Stimulated activated CD4-positive, alpha-beta T cell treated with anti-CD3 and anti-CD28 coated beads, Interleukin-2, amount 100 ng/mL, for 48 hours (primary cell): ENCODE measurements at places on chromosomes 4 and X.

GRCh38 chrX:79084923-79085322 lies 59.6 kb upstream of the GPR174 start:
- no peak for DNase-seq

- DNase-seq, result no peak
These were observed 203.3 kb downstream of the OR13H1 start for GRCh38 chrX:131747173-131747572.

DNA sequence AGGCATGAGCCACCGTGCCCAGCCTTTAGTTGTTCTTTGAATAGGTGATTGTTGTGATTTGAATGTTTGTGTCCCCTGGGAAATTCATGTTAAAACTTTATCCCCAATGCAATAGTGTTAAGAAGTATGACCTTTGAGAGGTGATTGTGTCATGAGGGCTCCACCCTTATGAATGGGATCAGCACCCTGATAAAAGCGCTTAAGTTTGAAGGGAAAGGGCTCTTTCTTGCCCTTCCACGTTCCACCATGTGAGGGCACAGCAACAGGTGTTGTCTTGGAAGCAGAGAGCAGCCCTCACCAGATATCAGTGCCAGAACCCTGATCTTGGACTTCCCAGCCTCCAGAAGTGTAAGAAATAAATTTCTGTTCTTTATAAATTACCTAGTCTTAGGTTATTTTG lies 33.7 kb upstream of the RP2 start:
- DNase-seq, result no peak

GRCh38 chrX:124217304-124218251 lies 114.9 kb upstream of the TEX13D start:
- peak; percentile 32 for DNase-seq

DNA sequence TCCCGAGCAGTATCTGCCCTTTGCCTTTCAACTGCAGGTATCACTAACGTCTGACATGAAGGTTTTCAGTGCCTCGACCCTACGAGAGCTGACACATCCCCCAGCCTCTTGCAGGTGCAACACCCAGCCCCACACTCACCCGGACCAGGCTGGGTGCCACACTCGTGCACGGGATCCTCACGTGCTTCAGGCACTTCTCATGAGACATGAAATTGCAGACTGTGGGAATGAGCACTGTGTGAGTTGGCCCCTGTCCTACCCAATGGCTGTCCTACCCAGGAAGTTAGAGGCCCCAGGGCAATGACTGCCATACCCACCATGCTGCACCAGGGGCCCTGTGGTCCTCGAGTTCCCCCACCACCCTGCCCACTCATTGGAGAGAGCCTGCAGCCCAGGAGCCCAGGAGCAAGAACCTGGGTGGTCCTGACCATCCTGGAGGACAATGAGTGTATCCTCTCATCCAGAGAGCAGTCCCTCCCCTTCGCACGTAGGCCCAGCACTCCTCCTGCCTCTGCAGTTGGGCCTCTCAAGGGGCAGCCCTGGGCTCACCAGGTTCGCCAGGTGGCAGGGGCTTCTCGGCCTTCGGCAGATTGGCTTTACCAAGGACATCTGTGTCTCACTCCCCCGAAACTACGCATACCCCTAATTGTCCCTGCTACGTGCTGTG lies 2.4 kb downstream of the DGKQ start:
- DNase-seq, result no peak

DNA sequence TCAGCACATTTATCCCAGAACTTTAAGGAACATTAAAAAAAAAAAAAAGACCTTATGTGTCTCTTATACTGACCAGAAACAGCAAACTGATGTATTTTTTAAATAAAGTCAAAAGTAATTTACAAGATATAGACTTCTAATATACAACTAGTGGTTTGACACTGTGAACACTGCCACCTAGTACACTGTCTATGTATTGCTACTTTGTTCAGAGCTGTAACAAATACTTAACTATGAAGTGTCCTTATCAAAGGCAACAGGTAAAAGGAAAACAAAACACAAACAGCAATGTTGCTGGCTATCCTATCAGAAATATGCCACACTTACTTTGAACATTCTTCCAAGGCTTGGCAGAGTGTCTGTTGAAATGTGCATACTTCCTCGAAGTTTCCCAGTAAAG lies 60.4 kb downstream of the CD40LG start:
- no peak for DNase-seq

- no peak for DNase-seq
These were observed 72.5 kb downstream of the FAT1 start for GRCh38 chr4:186651181-186651603.

DNA sequence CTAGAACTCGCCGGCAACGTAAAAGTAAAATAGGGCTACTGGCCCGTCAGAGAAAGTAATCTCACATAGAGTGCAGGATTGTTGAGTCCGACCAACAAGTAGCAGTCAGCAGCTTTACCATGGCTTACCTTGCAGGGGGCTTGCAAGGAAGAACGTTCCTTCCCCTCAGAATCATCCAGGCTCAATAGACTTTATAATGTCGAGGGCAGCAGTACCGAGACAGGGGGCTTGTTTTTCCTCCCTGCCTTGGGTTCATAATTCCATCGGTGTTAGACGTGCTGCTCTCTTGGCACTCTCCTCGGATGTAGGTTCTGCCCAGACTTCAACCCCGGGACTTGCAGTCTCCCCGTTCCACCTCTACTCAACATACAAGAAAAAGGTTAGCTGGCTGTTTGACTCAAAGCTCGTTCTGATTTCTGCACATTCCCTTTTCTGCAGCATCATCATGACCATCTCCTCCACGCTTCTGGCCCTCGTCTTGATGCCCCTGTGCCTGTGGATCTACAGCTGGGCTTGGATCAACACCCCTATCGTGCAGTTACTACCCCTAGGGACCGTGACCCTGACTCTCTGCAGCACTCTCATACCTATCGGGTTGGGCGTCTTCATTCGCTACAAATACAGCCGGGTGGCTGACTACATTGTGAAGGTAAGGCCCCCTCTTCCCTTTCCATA lies 1.5 kb downstream of the SLC10A4 start:
- DNase-seq, result no peak

GRCh38 chrX:69541956-69542355 lies 37.8 kb downstream of the NALF2 start:
- DNase-seq, result no peak

- DNase-seq, result no peak
These were observed 88.3 kb downstream of the CC2D2A start for GRCh38 chr4:15557786-15558550.

DNA sequence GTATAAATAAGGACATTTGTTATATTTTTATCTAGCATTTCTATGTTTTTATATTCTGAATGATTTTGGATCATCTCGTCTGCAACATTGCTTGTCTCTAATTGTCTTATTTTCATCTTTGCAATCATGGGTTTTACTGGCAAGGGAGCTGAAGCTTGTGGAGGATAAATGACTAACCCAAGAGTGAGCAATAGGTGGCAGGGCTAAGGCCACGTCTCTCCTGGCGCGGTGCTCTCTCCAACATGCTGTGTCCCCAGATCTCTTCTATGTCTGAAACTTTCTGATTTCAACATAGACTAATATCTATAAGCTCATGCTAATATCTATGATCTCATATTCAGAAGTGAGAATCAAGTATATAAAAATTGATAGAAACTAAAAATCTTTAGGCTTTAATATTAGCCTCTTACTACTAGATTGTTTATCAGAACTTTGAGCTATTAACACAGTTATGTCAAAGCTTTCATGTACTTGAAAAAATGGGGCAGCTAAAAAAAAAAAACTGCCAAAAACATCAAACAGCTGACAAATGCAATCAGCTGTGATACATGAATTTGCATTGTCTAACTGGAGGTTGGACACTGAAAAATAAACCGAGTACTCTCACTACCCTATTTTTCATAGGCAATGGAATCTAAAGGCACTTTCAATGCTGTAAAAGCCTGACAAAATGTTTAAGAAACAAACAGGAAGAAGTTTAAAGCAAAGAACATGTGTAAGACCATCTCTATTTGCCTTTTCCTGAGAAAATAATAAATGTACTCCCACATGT lies 169.2 kb downstream of the TMA16 start:
- DNase-seq, result no peak
